IPS-NIHi11 (cell line): ENCODE measurements at places on chromosomes 2 and 18.

- no peak for DNase-seq
Observed at GRCh38 chr2:157442636-157443035, 1.3 kb downstream of the CYTIP start.

DNA sequence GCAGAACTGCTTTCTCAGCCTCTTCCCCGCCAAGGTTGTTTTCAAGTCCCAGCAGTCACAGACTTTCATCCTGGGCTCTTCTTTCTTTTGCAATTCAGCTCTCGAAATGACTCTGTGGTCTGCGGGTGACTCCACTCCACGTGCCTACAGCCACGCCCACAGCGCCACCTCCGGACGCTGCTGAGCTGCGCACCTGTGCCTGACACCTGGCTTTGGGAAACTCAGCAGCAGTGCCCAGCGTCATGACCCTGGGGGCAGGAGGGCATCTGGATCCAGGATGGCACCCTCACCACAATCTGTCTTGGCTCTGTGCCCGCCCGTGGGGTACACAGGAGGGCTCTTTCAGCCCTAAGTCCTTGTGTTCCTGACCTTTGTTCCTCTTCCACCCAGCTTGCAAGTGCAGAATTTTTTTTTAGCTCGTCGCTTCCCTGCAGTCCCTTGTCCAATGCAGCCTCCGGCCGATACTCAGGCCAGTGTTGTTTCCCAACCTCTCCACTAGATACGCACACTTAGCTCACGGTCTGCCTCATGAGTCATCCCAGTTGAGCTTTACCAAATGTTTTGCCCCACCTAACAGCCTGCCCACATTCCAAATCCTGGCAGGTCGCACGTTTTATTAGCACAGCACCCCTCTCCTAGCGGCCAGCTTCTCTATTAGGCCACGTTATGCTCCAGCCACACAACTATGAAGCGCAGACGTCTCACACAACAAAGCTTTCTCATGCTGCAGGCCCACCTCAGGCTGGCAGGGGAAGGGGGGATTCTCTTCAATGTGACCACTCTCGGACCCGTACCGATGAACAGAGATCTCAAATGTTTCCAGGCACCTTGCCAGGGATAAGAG is 6.5 kb upstream of the CAPN10 start:
- DNase-seq: no peak

GRCh38 chr18:34921811-34922385 is 119.3 kb upstream of the MAPRE2 start:
- no peak for DNase-seq

GRCh38 chr2:86237172-86237571 is 37.9 kb downstream of the MRPL35 start:
- DNase-seq: no peak
